ENCODE measurements at places on chromosomes 6 and 20. TPM values are rescaled to one million over a fixed set of nuclear protein-coding genes. Genes with fewer than 3 reads are reported as not detected.

SCUBE3 gene
- 0.25 TPM for total RNA-seq

GRCh38 chr6:28900577-28901256, 23.1 kb downstream of the TRIM27 start:
- no peaks in the 10 kb centered on the region for H3K27me3 ChIP-seq
- H3K4me3 ChIP-seq = no peak overlapping the region
- no peaks in the 10 kb centered on the region for H3K36me3 ChIP-seq

DNA sequence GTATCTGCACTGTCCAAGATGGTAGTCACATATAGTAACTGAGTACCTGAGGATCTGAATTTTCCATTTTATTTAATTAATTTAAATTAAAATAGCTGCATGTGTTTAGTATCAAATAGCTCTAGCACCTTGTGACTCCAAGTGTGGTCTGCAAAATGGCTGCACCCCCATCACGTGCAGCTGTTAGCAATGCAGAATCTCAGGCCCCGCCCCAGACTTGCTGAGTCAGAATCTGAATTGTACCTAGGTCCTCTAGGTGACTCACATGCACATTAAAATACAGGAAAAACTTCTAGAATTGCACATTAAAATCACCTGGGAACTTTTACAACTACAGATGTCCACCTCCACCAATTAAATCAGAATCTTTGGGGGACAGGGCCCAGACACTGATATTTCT, 19.2 kb upstream of the FAM83C start:
- H3K4me3 ChIP-seq = no peak overlapping the region
- H3K27ac ChIP-seq = no peak overlapping the region
- no peaks in the 10 kb centered on the region for H3K27me3 ChIP-seq
- DNase-seq = no peak

- no peaks in the 10 kb centered on the region for H3K36me3 ChIP-seq
- no peak overlapping the region for H3K27ac ChIP-seq
- no peak for DNase-seq
Measured at GRCh38 chr20:64279826-64280459, 24.4 kb downstream of the PCMTD2 start.

EPPIN gene
- total RNA-seq = 1.1 TPM

BMP7 gene
- 1.3 TPM for total RNA-seq

DNA sequence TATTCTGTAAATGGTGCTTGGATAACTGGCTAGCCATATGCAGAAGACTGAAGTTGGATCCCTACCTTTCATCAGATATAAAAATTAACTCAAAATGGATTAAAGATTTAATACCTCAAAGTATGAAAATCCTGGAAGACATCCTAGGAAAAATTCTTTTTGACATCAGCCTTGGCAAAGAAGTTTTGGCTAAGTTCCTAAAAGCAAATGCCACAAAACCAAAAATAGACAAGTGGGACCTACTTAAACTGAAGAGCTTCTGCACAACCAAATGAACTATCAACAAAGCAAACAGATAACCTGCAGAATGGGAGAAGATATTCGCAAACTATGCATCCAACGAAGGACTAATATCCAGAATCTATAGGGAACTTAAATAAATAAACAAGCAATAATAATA, 60.3 kb upstream of the RIPPLY2 start:
- no peak for DNase-seq
- H3K27me3 ChIP-seq = no peaks in the 10 kb centered on the region
- no peak overlapping the region for H3K4me3 ChIP-seq
- H3K36me3 ChIP-seq = no peaks in the 10 kb centered on the region
- no peaks in the 10 kb centered on the region for H3K4me1 ChIP-seq

- H3K27ac ChIP-seq = peak overlapping the region; percentile 27
- no peak for DNase-seq
- H3K4me3 ChIP-seq = peak overlapping the region; percentile 86
Measured at GRCh38 chr6:31658983-31659648, 1.5 kb downstream of the C6orf47 start.

DNA sequence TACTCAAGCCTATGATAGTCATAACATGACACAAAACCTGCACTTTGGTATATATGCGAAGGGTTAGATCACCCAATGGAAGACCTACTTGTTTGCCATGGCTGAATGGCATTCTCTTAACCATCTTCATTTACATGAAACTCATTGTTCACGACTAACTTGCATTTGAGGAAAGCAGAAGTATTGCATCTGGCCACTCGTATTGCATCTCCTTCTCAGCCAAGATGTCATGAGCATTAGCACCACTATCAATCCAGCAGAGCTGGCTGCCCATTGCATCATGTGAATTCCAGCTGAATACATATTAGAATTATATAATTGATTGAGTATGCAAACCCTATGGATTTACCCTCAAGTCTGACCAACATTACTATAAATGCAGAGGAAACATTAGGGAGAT, 390.2 kb downstream of the LAMA2 start:
- H3K27ac ChIP-seq = no peak overlapping the region
- no peaks in the 10 kb centered on the region for H3K27me3 ChIP-seq
- no peaks in the 10 kb centered on the region for H3K4me1 ChIP-seq
- no peaks in the 10 kb centered on the region for H3K36me3 ChIP-seq

GRCh38 chr6:80482056-80482455, 375.6 kb downstream of the BCKDHB start:
- H3K4me3 ChIP-seq = no peak overlapping the region
- no peaks in the 10 kb centered on the region for H3K36me3 ChIP-seq
- no peak overlapping the region for H3K27ac ChIP-seq
- H3K27me3 ChIP-seq = no peaks in the 10 kb centered on the region
- DNase-seq = no peak

DNA sequence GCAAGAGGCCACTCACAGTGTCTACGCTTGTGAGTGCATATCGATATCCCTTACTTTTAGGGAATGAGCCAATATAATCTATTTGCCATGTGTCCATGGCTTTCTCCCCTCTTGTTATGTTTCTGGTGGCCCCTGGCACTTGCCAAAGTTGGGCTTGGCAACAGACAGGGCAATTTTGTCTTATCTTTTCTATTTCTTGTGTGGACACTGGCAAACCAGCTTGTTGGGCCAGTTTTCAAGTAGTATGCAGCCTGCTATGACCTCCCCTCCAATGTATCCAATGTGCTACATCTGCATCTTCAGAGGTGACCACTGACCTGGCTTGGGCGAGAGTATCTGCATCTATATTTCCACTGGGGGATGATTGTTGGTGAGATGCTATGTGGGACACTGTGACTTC, 29.2 kb downstream of the GSTA2 start:
- H3K27ac ChIP-seq = no peak overlapping the region
- no peak overlapping the region for H3K4me3 ChIP-seq
- no peaks in the 10 kb centered on the region for H3K27me3 ChIP-seq
- DNase-seq = no peak
- no peaks in the 10 kb centered on the region for H3K4me1 ChIP-seq
- no peaks in the 10 kb centered on the region for H3K36me3 ChIP-seq

DNA sequence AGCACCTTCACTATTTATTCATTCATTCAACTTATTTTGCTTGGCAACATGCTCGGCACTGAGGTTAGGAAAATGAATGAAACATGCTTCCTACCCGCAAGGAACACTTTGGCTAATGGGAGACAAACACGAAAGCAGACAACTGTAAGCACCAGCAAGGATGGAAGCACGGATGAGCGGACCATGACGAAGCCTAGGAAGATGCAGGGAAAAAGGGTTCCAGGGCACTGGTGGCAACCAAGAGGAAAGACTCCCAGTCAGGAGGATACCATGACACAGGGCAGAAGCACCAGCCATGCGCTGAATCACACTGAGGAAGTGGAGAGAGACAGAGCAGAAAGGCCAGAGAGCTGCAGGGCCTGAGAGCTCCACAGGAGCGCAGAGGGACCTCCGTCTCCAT, 9.8 kb downstream of the PDE10A start:
- no peak overlapping the region for H3K27ac ChIP-seq
- no peak for DNase-seq
- H3K36me3 ChIP-seq = no peaks in the 10 kb centered on the region
- H3K4me1 ChIP-seq = no peaks in the 10 kb centered on the region
- H3K4me3 ChIP-seq = no peak overlapping the region
- H3K27me3 ChIP-seq = no peaks in the 10 kb centered on the region

DNA sequence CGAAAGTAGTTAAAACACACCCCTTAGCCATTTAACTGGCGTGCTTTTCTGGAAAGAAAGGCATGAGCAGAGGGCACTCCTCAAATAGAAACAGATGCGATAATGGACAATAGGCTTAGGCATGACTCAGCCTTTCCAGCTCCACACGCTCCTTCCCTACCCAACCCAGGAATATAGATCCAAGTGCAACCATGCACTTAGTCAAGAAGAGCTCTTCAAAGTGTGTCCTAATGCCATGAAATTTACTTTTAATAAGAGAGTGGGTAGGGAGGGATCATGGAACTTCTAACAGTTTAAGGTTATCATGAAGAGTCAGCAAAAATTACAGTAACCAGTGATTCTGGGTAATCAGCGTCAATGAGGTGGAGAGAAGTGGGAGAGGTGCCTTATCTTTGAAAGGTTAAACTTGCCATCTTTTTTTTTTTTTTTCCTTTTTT, 2.4 kb upstream of the EFHC1 start:
- no peak for DNase-seq
- no peaks in the 10 kb centered on the region for H3K36me3 ChIP-seq
- H3K27me3 ChIP-seq = no peaks in the 10 kb centered on the region

DNA sequence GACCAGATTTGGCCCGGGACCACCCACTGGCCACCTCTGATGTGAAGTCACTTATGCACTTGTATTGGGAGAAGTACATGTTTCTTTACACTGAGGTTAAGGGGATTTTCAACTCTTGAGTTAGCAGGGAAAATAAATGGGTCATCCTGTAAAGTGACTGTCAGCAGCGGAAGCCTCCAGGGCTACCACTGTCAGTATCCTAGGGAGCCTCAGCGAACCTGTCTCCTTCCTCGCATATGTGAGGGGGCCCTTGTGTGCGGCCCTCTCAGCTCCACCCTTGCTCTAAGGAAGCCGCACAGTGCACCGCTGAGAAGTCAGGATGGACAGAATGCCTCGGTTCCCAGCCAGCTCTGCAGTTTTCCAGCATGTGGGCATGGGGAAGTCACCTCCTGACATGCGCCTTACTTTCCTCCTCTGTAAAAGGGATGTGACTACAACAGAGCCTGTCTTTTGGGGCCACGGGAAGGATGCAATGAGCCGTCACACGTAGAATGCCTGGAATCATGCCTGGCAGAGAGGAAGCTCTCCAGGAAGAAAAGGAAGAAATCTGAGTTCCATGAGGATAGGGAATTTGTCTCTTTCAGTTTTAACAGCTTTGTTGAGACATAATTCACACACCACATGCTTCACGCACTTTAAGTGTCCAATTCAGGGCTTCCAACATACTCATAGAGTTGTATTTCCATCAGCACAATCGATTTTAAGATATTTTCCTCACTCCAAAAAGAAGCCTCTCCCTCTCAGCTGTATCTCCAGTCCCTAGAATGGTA, 115.4 kb downstream of the SYCP2 start:
- no peak overlapping the region for H3K4me3 ChIP-seq
- H3K36me3 ChIP-seq = no peaks in the 10 kb centered on the region
- H3K27me3 ChIP-seq = no peaks in the 10 kb centered on the region
- peaks cover 8% of the 10 kb centered on the region for H3K4me1 ChIP-seq

DNA sequence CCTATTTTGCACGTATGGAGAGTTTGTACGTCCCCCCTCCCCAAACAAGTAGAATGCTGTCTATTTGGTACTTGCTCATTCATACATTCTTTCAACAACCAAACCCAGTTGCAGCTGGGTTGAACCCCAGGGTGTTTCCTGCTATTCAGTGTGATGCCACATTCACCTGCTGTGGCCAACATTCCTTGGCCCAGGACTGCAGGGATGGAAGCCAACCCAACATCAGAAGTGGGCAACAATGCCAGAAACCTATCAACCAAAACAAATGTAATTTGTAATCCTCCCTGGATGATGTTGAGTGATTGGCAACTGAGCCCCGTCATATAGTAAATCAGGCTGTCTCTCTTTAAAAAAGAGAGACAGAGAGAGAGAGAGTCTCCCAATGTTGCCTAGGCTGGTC, 8.9 kb downstream of the NT5E start:
- no peak for DNase-seq
- no peak overlapping the region for H3K4me3 ChIP-seq
- H3K4me1 ChIP-seq = peaks cover 23% of the 10 kb centered on the region
- H3K36me3 ChIP-seq = no peaks in the 10 kb centered on the region

DNA sequence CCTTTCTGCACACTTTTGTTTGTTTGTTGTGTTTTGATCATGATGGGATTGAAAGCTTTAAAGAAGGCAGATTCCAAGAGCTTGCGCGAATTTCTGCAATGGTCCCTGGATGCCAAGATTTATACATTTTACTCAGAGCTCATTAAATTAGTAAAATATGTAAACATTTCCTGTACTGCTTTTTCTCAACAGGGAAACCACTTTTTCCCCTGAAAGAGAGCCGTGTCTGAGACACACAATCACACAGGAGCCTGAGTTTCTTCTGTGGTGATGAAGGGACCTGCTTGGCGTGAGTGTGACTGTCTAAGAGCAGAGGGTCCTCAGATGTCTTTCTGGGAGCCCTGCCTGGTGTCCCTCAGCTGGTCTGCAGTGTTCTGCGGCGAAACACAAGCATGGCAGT, 12.1 kb upstream of the TAGAP start:
- no peaks in the 10 kb centered on the region for H3K27me3 ChIP-seq
- no peak overlapping the region for H3K4me3 ChIP-seq
- no peaks in the 10 kb centered on the region for H3K4me1 ChIP-seq

- no peak for DNase-seq
- no peak overlapping the region for H3K27ac ChIP-seq
- H3K36me3 ChIP-seq = no peaks in the 10 kb centered on the region
- no peaks in the 10 kb centered on the region for H3K27me3 ChIP-seq
Measured at GRCh38 chr6:22372922-22373321, 76.1 kb upstream of the PRL start.

DNA sequence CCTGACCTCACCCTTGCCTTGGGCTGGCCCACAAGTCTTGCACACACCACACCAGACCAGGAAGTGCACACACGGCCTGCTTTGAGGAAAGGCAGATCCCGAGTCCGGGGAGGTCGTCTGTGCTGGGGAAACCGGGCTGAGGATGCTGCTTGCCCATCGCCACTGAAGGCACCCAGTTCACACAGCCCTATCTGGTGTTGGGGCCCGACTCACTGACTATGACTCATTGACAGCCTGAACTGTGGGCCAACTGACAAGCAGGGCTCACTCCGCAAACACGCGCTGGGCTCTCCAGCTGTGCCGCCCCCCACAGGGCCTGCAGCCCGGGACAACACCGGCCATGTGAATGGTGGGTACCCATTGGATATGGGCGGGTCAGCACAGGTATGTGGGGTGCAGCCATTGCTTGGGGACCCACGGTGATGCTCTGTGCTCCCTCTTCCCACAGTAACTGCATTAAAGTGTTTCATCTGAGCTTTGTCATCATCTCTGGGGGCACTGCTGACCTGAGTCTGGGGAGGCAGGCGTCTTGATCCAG, 1.6 kb downstream of the SAMD10 start:
- H3K4me3 ChIP-seq = no peak overlapping the region
- H3K27ac ChIP-seq = no peak overlapping the region
- peaks cover 5% of the 10 kb centered on the region for H3K27me3 ChIP-seq
- no peak for DNase-seq

- H3K4me1 ChIP-seq = peaks cover 8% of the 10 kb centered on the region
- no peak overlapping the region for H3K4me3 ChIP-seq
- H3K27me3 ChIP-seq = no peaks in the 10 kb centered on the region
- DNase-seq = no peak
- no peaks in the 10 kb centered on the region for H3K36me3 ChIP-seq
- no peak overlapping the region for H3K27ac ChIP-seq
Measured at GRCh38 chr6:35470663-35471120, 2.5 kb downstream of the RPL10A start.

PI3 gene
- not detected for total RNA-seq

- no peaks in the 10 kb centered on the region for H3K4me1 ChIP-seq
- DNase-seq = no peak
- no peak overlapping the region for H3K4me3 ChIP-seq
- H3K27ac ChIP-seq = no peak overlapping the region
- H3K27me3 ChIP-seq = no peaks in the 10 kb centered on the region
Measured at GRCh38 chr20:15199698-15200097, 862.3 kb upstream of the FLRT3 start.
